ENCODE measurements at places on chromosomes 1 and 21.

GRCh38 chr21:15295875-15296274 is 231.1 kb upstream of the NRIP1 start:
- DNase-seq, result no peak

GRCh38 chr1:26265405-26265804 is 14.5 kb upstream of the SH3BGRL3 start:
- DNase-seq, result no peak

DNA sequence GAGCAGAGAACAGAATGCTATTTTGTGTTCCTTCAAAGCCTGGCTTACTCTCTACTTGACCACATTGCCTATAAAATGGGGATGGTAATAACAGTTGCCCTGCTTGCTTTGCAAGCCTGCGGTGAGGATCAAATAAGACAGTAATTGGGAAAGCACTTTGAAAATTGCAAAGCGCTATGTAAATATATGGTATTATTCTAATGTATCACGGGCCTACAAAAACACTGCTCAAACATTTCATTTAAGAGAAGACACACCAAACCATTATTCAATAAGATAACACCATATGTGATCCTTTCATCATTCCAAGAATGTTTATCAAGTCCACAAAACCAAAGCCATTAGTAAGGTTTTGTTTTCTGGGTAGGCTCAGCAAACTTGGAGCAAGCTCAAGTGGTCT is 208.4 kb downstream of the ROR1 start:
- no peak for DNase-seq

GRCh38 chr1:54671985-54672608 is 30.5 kb downstream of the MROH7 start:
- DNase-seq, result no peak

- no peak for DNase-seq
Observed at GRCh38 chr1:43346636-43347035, 9.0 kb downstream of the MPL start.

GRCh38 chr1:230923176-230923575 is 54.9 kb upstream of the C1orf198 start:
- DNase-seq, result no peak

DNA sequence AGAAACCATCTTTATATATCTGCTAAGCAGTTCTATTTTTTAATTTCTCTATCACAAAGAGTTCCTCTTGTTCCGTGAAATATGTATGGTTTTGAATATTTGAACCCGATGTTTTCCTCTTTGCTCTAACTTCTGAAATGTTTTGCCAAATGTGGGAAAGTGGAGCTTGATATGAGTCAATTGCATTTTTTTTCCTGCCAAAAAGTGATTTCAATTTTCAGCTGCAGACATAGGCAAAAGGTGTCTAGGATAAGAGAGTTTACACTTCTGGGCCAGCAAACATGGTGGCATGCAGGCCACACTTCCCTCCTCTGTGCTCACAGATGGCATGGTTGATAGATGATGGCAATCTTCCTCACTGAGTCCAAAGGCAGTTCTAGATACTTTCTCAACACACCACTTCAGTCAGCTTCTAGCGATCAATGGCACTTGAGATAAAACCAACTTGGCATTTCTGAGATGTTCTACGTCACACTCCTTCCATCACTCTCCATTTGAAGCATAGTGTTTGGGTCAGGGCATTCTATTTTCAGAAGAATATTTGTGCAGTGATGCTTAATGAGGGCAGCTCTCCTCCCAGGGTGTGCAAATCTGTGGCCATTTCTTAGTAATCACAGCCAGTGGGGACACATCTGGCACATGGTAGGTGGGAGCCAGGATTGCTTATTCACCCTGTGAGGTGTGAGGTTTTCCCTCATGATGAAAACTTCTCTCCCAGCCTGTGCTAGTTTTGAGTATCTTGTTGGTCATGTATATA is 54.4 kb upstream of the SCAF4 start:
- DNase-seq, result no peak

- no peak for DNase-seq
Observed at GRCh38 chr1:224544346-224545110, 71.6 kb upstream of the CNIH3 start.

DNA sequence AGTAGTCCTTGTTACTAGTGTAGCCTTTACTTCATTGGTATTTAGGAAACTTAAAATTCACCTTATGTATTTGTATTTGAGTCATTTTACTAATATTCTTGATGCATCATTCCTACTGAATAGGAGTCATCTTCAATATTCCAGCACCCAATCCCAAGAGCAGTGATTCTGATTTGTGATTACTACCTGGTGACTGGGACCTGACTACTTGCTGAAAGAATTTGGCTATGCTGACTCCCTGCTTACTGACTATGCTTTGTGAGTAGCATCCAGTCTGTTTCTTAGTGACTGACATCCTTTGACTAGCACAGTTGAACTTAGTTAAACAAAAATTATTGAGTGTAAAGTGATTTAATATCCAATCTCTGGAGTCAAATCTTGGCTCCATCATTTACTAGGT is 129.9 kb upstream of the NEGR1 start:
- DNase-seq, result no peak

- no peak for DNase-seq
Observed at GRCh38 chr1:65404941-65405340, 15.5 kb upstream of the LEPR start.

DNA sequence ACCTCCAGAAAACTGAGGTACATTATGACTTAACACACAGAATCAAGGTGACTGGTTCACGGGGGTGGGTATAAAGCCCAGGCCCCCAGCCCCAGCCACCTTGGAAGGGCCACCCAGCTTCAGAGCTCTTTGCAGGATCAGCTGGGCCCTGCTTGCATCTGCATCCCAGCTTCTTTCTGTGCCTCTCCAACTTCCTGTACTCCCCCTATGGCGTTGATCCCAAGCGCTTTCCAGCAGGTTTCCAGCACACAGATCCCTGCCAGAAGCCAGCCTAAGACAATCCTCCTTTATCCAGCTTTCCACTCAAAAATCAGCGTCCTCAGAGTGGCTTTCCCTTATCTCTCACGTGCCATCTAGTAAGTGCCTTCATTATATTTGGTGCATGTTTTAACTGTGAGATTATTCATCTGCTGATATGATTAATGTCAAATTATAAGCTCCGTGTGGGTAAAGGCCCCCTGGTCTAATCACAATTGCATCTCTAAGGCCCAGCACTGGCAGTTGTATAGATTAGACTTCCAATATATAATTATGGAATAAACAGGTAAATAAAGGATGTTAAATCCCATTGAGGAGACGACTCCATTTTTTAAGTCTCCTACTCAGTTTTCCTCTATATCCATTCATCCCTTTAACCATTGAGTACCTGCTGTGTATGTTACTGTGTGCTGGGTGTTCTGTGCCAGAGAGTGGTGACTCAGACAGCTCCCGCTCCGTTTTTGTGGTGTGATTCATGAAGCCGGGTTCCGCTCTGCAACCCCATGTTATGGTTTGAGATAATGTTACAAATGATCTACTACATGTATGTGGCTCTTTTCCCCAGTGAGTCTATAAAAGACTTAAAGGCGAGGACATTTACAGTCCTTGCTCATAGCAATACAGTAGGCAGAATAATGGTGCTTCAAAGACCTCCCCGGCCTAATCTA is 387.6 kb downstream of the PCP4 start:
- DNase-seq, result no peak

DNA sequence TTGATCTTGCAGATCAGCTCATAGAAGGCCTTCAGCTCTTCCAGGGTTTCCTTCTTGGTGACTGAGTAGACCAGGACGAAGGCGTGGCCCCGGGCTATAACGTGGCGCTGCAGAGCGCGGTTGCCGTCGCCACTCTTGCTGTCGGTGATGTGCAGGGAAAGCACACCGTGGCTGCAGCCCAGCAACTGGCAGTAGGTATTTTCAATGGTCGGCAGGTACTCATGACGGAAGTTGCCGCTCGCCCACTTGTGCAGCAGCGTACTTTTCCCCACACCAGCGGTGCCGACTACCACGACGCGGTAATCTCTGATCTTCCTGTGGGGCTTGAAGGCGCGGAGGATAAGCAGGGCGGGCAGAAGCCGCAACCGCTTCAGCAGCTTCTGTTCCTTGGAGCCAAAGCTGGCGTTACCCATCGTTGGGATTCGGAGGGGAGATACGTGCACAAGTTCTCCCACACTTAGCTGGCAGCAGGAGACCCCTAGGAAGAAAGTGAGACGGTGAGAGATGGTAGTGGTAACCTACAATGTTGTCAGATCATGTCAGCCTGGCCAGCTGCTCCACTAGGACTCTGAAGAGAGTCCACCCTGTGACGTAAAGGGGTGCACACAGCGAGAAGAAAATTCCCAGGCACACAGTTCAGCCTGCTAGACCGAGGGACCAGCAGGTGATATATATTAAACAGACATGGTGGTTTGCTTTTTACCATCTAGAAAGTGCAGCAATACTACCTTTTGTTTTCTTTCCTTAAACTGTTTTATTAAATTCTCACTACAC is 3.4 kb downstream of the DIRAS3 start:
- DNase-seq, result no peak

- no peak for DNase-seq
Observed at GRCh38 chr1:91585982-91586381, 85.3 kb downstream of the CDC7 start.

GRCh38 chr1:8211883-8212579 is 105.9 kb upstream of the SLC45A1 start:
- DNase-seq, result no peak

- DNase-seq, result no peak
Observed at GRCh38 chr1:88276163-88276562, 407.9 kb upstream of the PKN2 start.

GRCh38 chr1:110336300-110337039 is 2.7 kb upstream of the RBM15 start:
- DNase-seq, result no peak

GRCh38 chr21:44473915-44474555 is 18.7 kb downstream of the LRRC3 start:
- DNase-seq, result no peak

DNA sequence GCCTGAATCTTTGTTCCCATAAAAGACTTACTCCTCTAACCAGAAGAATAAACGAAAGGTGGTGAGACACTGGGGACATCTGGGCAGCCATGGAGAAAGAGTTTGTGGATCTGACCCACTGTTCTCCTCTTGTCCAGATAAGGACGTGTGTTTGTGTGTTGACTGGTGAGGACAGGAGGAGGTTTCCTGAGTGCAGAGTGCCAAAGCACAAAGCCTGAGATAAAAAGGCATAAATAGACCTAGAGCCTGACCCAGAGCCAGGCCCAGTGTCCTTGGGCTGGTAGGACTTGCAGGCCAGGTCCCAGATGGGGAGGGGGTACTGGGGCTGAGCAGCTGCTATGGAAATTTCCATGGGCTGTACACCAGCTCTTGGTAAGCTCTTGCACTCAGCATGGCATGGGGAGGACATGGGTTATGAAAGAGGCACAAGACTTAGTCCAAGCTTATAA is 19.6 kb upstream of the COQ8A start:
- no peak for DNase-seq

- DNase-seq, result no peak
Observed at GRCh38 chr21:42868196-42868595, 11.1 kb downstream of the WDR4 start.

GRCh38 chr1:91757763-91758460 is 128.0 kb downstream of the TGFBR3 start:
- no peak for DNase-seq

GRCh38 chr21:29786496-29787360 is 153.1 kb downstream of the GRIK1 start:
- no peak for DNase-seq

DNA sequence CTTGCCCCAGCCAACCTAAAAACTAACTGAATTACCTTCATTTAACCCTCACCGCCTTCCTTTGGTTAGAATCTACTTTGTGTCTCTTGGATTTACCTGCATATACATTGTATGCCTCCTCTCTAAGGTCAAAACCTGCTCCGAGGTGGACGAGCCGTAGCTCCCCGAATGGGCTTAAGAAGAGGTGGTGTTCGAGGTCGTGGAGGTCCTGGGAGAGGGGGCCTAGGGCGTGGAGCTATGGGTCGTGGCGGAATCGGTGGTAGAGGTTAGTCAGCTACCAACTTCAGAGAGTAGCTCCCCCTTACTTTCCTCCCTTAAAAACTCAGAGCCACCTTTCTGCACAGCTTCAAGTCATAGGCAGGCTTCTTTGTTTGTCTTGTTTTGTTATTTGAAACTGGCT is 9.2 kb downstream of the CHTOP start:
- no peak for DNase-seq

DNA sequence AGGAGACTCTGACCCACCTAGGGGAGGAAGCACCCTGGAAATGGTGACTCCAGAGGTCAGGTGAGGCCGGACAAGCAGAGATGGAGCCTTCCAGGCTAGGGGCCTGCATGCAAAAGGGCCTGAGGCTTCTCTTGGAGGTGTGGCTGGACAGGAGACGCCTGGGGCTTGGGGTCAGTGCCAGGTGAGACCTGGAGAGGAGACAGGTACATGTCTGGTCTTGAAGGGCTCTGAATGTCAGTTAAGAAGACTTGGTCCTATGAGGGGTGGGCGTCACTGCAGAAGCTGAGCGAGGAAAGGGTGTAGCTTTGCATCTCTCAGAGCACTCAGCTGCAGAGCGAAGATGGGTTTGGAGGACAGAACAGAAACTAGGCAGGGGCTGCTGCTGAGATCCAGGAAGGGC is 14.3 kb downstream of the LRP8 start:
- no peak for DNase-seq

GRCh38 chr1:41020654-41021053 is 871 bp downstream of the SLFNL1 start:
- no peak for DNase-seq

DNA sequence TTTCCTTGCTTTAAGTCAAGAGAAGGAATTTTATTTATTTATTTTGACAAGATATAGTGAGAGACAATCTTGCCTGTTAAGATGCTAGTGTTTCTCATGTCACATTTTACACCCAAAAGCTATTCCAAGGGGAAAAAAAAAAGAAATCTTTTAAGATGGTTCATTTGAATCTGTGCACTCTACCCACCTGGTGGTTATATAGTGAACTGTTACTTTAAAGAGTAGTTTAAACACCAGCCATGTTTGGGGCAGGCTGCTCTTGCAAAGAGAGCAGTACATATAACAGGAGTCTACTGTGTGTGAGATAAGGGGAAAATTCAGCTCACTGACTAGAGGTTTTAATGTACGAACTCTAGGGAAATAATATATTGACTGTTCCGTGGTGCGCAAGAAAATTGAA is 3.3 kb upstream of the ELAVL4 start:
- no peak for DNase-seq

- DNase-seq, result no peak
Observed at GRCh38 chr1:11488201-11488770, 9.3 kb downstream of the DISP3 start.

- DNase-seq, result no peak
Observed at GRCh38 chr1:206472024-206472423, 1.7 kb downstream of the IKBKE start.
